ENCODE measurements at places on chromosomes 12 and 14.

GRCh38 chr14:101112351-101113107, 209.0 kb upstream of the RTL1 start:
- no peak for DNase-seq

DNA sequence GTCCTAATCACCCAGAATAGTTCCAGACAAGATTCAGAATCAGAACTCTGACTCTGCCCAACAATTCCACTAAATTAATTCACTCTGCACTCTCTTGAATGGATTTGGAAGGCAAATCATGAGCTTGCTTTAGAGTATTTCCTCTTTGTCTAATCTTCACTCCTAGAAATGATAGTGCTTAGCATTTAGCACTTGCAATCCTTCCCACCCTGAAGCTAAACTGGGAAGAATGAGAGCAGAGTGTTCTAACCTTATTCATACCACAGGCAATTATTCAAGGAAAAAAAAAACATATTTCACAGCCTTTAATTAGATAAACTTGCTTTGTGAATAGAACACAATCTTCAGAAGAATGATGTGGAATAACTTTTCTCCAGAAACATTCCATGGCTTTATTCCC, 264.6 kb downstream of the PAWR start:
- DNase-seq, result no peak

GRCh38 chr12:133236144-133236543, 467 bp upstream of the ANHX start:
- DNase-seq, result no peak

GRCh38 chr14:99737451-99737951, 53.4 kb downstream of the CYP46A1 start:
- DNase-seq, result no peak

- DNase-seq, result no peak
These were observed 32.5 kb upstream of the LALBA start for GRCh38 chr12:48602192-48602989.

DNA sequence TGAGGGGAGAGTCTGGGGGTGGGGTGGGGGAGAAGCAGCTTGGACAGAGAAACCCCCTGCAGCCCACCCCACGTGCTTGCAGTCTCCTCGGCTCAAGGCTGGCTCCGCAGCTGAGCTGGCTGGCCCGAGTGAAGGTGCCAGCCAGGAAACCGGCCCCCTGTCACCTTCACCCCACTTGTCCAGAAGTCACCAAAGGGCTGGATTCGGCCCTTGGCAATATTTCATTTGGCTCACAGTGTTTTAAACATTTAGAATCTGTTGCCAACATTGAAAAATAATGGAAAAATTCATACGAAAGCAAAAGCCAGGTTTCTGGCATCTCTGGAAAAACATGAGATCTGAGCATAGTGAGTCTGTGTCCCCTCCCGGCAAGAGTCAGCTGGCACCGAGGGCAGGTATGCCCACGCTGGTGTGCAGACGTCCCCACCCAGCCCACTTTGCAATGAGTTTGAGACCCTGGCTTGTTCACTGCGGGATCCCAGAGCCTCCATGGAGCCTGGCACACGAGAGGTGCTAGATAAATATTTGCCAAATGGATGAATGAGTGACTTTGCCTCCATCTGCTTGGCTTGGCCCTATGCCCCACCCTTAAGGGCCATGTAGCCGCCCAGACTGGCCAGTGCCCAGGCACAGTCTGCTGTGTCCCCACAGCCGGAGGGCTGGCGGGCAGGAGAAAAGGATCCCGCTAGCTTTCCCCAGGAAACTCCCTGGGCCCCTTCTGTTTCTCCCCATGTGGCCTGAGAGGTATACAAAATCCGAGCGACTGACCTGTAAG, 18.2 kb downstream of the MSI1 start:
- DNase-seq, result no peak

DNA sequence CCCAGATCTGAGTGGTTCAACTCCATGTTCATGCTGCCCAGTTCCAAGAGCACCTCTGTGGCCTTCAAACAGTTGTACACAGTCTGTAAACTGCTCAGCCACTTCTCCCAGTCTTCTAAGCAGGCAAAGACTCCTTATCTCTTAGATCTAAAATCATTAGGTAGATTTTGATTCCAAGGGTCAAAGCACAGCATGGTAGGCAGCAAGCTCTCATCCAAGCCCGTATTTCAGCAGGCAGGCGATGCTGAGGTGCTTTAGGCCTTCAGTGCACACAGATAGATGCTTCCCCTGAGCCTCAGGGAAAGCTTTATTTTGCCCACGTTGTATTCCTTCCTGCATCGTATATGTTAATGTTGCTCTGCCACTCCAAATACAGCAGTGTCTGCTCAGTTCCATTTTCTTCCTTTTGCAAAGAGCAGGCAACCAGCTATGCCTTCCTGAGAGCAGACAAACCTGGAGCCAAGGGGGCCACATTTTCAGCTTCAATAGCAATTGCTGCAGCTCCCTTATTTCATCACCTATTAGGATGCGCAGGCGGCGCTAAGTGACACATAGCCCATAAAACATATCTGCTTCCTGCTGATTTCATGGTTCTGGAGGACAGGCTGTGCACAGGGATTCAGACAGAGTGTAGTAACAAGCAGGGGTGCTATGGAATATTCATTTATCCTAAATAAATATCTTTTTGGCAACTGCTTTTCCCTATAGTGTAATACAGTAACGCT, 67.5 kb downstream of the ETV6 start:
- no peak for DNase-seq

DNA sequence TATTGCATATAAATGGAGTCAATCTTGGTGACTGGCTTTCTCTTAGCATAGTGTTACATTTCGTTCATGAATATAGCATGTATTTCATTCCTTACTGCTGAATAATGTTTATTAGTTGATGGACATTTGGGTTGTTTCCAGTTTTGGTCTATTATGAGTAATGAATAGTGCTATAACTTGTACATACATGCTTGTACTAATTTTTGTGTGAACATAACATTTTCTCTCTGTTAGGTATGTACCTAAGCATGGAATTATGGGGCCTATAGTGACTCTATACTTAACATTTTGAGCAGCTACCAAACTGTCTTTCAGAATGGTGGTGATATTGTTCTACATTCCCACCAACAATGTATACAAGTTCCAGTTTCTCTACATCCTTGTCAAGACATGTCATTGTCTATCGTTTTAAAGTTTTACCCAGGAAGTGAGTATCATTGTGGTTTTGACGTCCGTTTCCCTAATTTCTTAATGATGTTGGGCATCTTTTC, 23.1 kb downstream of the ATP2A2 start:
- DNase-seq, result no peak

DNA sequence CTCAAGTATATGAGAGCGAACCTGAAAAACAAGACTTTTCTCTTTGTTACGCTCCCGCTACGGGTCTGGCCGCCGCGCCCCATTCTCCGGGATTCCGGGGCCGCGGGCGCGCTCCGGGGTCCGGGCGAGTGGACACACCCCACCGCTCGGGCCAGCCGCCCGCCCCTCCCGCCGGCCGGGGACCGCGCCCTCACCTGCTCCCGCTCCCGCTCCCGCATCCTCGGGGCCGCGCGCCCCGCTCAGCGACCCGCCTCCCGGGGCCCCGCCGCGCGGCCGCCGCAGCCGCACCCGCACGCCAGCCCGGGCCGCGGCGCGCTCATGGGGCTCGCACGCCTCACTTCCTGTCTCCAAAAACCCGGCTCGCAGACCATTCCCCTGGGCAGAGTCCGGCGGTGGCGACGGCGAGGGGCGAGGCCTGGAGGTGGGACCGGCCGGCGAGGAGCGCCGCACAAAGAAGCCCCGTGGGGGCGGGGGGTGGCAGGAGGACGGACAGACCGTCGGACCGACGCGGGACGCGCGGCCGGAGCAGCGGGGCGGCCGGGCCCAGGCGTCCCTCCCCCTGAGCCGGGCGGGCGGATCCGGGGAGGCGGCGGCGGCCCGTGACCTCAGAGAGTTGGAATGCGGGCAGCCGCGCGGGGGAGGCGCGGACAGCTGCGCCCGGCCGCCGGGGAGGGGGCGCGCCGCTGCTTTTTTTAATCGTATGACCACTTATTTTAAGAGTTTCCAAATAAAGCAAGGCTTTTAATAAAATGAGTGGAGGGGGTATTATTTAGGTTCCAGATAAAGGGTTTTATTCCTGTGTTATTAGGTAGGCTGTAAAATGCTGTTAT, at the start of gene PTPN21:
PTPN21 (minus strand) TSS at position 551 of the 830 bp plus-strand sequence. CDS start 4,590 bp downstream, outside the sequence.
- DNase-seq, result no peak

- no peak for DNase-seq
These were observed 333.2 kb upstream of the MDGA2 start for GRCh38 chr14:48008646-48009045.

DNA sequence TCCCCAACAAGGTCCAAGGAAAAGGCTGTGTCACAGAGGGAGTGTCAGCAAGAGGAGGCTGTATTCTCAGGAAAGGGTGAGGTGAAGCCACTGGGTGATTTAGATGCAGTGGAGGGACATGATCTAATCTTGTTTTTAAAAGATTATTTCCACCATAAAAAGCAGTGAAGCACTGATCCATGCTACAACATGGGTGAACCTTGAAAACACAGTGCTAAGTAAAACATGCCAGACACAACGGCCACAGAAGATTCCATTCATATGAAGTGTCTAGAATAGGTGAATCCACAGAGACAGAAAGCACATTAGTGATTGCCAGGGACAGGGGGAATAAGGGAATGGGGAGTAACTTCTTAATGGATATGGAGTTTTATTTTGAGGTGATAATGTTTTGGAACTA, 12.8 kb downstream of the RITA1 start:
- no peak for DNase-seq

DNA sequence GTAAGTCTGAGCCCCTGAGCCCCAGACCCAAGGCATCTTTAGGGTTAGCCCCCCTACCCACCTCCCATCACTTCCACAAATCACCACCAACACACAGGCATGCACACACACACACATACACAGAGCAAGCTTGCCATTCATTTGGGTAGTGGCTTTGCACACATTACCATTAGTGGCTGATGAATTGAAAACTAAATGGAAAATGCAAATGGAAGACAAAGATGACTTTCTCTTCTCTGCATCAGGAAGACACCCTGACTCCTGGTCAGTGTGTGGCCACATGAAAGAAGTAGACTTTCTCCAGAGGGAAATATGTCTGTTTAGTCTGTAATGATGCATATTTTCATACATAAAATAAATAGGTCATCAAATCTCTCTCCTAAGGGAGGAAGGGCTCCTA, 55.2 kb downstream of the CCDC60 start:
- no peak for DNase-seq

GRCh38 chr12:104215638-104216297, at the start of gene TXNRD1:
TXNRD1 (plus strand) TSS chr12:104215779; CDS start chr12:104215803, 24 bp downstream.
- DNase-seq, result peak; percentile 82

- DNase-seq, result no peak
These were observed 913.9 kb upstream of the SEL1L start for GRCh38 chr14:82447586-82447985.

- DNase-seq, result no peak
These were observed 76.7 kb upstream of the SLCO1B1 start for GRCh38 chr12:21054334-21054733.

DNA sequence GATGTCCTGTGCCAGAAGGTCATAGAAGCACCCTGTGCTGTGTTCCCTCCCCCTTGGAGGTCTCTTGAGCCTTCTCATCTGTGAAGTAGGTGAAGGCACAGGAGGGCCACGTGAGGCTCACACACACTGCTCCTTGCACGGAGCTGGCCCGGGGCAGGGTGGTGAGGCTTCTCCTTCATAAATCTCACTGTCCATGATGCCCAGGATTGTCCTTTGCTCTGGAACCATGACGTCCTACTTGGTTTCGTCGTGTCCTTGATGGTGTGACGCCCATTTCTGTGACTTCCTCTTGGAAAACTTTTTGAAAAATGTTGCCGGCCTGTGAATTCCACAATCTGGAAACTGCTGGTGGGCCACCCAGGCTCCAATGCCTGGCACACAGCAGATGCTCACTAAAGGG, 34.4 kb downstream of the SH2B3 start:
- no peak for DNase-seq

DNA sequence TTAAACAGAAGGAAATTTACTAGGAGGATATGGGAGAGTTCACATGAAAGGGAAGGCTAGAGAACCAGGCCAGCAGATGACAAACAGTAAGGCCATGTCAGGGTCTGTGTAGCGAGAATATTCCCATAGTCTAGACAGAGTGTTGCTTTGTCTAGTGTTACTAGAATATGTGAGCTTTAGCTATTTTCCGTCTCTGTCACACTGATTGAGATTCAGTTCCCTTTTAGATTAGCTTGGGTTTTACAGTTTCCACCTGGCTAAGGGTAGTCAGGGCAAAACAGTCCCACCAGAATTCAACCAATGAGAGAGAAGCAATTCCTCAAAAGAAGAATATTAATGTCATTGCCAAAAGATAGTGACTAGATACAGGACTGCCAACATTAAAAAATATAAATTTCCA, 82.8 kb upstream of the MDM1 start:
- no peak for DNase-seq

GRCh38 chr12:569091-569676, 94.1 kb downstream of the NINJ2 start:
- DNase-seq, result no peak

GRCh38 chr12:3165078-3165980, 88.2 kb downstream of the TSPAN9 start:
- DNase-seq, result no peak

GRCh38 chr14:22472935-22473854, 115.8 kb downstream of the DAD1 start:
- DNase-seq, result no peak

DNA sequence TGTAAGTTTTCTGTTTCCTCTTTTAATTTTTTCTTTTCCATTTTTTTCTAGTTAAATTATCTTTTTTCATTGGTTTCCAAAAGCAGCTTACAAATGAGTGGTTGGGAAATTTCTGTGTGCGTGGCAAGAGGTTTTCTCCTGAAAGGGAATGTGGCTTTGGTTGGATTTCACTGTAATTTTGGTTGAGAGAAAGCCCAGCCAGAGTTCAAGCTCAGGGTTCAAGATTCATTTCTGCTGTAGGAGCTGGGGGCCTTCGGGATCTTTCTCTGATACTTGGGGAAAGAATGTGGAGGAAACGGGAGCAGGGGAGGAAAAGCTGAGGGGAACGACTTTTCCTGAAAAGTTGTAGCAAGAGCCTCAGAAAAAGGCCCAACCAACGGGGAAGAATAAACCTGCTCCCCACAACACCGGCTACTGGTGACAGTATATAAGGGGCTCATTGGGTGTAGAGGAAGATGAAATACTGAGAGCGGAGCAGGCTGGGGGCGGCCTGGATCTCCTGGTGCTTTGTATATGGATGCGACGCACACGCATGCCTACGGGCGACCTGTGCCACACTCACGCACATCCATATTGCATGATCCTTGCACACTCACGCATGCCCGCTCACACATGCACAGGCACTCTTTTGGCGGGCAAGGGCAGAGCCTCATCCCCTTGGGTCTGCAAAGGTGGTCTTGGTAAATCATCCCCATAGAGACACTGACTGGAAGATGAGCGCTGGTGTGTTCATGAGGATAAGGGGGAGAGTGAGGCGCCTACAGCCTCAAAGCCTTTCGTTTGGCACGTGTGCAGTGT, 1.9 kb downstream of the HOXC10 start:
- DNase-seq, result no peak

- no peak for DNase-seq
These were observed 25.1 kb downstream of the CCNK start for GRCh38 chr14:99506276-99506675.

- no peak for DNase-seq
These were observed 2.7 kb downstream of the OTX2 start for GRCh38 chr14:56807386-56808109.

GRCh38 chr12:119990382-119990874, 1.4 kb downstream of the BICDL1 start:
- no peak for DNase-seq

All from stimulated activated CD4-positive, alpha-beta T cell treated with anti-CD3 and anti-CD28 coated beads, Interleukin-1b, Interleukin-23, amount 100 ng/mL, for 4 hours (primary cell).